ENCODE measurements at places on chromosomes 12 and 14.

GRCh38 chr12:122687086-122687485, 16.1 kb downstream of the HCAR2 start:
- no peak for DNase-seq

DNA sequence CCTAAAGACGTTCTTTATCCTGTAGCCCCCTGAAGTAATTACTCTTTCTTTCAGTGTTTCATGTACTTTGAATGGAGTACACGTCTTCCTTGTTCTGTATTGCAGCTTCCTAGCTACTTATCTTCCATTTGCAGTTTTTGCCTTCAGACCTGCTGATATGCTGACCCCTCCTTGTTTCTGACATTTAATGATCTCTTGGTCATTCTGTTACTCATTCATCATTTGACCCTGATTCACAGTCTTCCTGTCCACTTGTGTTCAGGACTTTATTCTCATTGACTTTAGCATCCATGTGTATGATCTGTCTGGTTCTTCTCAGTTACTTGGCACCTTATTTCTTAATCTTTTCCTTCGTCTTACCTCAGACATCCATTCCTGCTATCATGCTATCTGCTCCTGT, 22.2 kb downstream of the CPSF2 start:
- no peak for DNase-seq

- no peak for DNase-seq
Measured at GRCh38 chr12:94892544-94893267, 110.8 kb downstream of the NDUFA12 start.

GRCh38 chr14:62957562-62957961, 87.7 kb downstream of the KCNH5 start:
- no peak for DNase-seq

DNA sequence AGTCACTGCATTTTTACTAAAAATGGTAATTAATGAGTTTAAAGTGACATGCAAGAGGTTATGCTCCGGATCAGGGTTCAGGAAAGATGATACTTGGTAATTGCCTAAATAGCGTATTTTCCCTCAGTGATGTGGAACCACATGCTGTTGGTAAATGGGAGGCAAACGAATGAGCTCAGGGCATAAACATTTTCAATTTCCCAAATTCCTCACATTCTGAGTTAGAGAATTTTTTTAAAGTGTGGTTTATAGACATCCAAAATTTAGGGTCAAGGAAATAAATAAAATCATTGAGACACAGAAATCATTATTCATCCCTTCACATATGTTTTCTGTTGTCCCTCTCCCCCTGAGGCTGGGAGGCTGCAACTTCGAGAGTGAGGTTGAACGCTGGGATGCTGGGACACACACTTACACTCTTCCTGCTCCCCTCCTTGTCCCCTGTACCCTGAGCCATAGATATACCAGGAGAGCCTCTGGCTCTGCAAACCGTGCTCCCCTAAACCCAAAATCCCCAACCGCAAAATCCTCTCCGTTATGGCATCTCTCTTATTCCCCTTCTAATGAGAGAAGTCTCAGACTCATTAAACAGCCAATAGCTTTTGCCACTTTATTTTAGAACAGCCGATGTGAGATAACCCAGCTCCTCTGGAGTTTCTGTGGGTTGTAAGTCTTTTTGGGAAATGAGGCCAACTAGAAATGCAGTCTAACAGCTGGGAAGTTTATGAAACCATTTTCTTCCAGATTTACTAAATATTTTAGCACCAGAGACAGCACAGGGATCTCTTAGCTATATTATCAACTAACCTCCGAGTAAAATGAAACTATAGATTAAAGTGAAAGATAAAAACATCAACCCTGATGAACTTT, 21.4 kb upstream of the ADGRD1 start:
- no peak for DNase-seq

- no peak for DNase-seq
Measured at GRCh38 chr14:32019276-32019675, 57.8 kb upstream of the ARHGAP5 start.

DNA sequence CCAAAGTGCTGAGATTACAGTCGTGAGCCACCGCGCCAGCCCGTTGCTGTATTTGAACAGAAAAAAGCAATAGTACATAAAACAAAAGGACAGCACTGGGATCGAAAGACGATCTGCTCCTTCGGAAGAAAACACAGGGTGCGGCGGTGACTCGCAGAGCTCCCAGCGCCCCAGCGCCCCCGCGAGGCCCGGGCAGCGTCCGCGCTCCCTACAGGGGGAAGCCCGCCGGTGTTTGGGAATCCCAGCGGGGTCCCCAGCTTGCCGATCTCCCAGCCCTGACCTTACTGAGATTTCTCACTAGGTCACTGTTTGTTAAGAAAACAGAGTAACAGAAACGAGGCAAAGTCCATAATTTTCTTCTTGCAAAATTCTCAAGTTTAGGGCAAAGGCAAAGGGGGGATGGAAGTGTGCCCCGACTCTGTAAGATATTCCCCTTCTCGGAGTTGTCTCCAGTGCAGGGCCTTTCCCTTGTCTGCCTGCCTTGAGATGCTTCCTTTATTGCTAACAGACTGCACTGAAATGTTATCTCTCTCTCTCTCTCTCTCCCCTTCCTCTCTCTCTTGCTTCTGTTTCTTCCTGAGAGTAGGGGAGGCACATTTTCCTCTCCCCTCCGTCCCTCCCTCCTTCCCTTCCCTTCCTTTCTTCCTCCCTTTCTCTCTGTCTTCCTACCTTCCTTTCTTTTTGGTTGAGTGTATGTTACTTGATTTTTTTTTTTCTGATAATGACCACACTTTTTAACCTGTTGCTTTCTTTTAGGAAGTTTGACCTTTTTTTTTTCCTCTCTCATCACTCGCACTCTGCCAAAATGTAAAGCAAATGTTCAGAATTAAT, 91.9 kb downstream of the TMEM30B start:
- peak; percentile 33 for DNase-seq

DNA sequence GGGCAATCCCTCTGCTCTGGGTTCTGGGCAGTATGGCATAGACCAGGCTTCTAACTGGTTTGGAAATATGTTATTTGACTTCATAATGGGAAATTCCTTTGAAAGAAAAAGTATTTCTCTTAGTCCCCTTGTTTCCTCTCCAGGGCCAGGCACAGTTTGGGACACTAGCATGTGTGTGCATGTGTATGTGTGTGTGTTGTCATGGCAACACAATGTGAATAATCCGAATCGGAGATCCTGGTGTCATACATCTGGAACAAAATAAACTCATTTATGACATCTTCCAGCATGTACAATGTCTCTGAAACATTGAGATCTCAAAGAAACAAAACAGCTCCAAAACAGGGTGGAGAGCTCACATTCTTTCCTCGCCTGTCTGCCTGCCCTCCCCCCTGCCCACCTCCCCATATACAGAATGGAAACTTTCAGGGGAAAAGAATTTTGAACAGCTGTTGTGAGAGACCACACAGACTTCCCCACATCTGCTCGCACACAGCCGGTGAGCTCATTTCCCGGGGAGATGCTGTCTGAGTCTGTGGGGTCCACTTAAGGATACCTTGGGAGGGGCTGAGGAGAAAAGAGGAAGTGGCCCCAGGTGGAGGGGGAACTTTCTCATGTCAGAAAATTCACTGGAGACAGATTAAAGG, 55.5 kb upstream of the PARP11 start:
- DNase-seq, result no peak

GRCh38 chr12:111758120-111758561, 8.6 kb upstream of the ALDH2 start:
- no peak for DNase-seq

- DNase-seq, result no peak
Measured at GRCh38 chr12:26557326-26557725, 275.7 kb downstream of the ITPR2 start.

Data from stimulated activated CD4-positive, alpha-beta T cell treated with anti-CD3 and anti-CD28 coated beads, TNF-alpha, amount 100 ng/mL, for 48 hours (primary cell).